ENCODE measurements at places on chromosomes 4 and X. TPM values are rescaled to one million over a fixed set of nuclear protein-coding genes. Genes with fewer than 3 reads are reported as not detected.

The GAGE12E gene
- not detected for total RNA-seq

The MAGEA12 gene
- not detected for total RNA-seq

The SYN1 gene
- total RNA-seq = 0.22 TPM

The ELOVL6 gene
- not detected for total RNA-seq

The F11 gene
- 0.22 TPM for total RNA-seq

The SHROOM3 gene
- 0.20 TPM for total RNA-seq

The ERCC6L gene
- not detected for total RNA-seq

DNA sequence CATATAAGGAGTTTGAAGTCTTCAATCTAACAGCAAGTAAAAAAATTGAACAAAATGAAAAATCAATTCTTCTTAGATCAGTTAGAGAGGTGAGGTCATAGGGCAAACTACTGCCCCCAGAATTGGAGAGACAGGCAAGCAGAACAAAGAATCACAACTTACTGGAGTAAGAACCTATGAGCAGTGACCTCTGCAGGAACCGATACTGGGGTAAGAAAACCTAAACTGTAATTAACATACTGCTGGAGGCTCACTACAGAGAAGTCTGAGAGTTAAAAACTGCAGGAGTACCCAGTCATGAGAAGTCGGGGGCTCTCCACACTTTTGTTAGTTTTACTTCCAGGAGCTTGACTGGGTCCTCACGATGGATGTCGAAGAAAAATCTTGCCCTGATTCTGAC, 16.0 kb downstream of the CLDN22 start:
- no peak overlapping the region for H3K4me3 ChIP-seq
- no peak overlapping the region for H3K27ac ChIP-seq
- no peaks in the 10 kb centered on the region for H3K27me3 ChIP-seq
- no peaks in the 10 kb centered on the region for H3K36me3 ChIP-seq
- DNase-seq = no peak

- no peaks in the 10 kb centered on the region for H3K36me3 ChIP-seq
- no peak overlapping the region for H3K4me3 ChIP-seq
- no peaks in the 10 kb centered on the region for H3K4me1 ChIP-seq
- DNase-seq = no peak
Measured at GRCh38 chr4:36348403-36348938, 67.1 kb downstream of the DTHD1 start.

DNA sequence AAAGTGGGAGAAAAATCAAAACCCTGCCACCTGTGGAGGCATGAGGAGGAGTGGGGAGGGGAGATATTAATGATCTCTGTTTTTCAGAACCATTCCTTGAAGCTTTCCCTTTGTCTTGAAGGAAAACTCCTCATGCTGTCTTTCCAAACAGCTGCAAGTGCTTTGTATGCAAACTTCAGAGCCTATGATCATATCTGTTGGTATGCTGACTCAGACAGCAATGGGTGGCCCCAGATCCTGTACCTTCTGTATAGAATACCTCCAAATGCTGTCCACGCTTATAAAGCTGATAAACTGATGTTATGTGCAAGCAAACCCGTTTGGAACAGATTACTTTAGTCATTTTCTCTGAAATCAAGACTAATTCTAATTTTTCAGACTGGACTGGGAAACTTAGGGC, 31.9 kb downstream of the BMP15 start:
- H3K36me3 ChIP-seq = no peaks in the 10 kb centered on the region
- no peaks in the 10 kb centered on the region for H3K4me1 ChIP-seq
- no peak overlapping the region for H3K4me3 ChIP-seq
- H3K27me3 ChIP-seq = no peaks in the 10 kb centered on the region

- no peaks in the 10 kb centered on the region for H3K27me3 ChIP-seq
- H3K4me1 ChIP-seq = no peaks in the 10 kb centered on the region
- no peak for DNase-seq
- H3K27ac ChIP-seq = no peak overlapping the region
- no peak overlapping the region for H3K4me3 ChIP-seq
Measured at GRCh38 chr4:17358241-17358640, 153.6 kb downstream of the QDPR start.

- peaks cover 29% of the 10 kb centered on the region for H3K4me1 ChIP-seq
- DNase-seq = no peak
- H3K4me3 ChIP-seq = no peak overlapping the region
Measured at GRCh38 chr4:159297091-159297490, 194.2 kb downstream of the RAPGEF2 start.

DNA sequence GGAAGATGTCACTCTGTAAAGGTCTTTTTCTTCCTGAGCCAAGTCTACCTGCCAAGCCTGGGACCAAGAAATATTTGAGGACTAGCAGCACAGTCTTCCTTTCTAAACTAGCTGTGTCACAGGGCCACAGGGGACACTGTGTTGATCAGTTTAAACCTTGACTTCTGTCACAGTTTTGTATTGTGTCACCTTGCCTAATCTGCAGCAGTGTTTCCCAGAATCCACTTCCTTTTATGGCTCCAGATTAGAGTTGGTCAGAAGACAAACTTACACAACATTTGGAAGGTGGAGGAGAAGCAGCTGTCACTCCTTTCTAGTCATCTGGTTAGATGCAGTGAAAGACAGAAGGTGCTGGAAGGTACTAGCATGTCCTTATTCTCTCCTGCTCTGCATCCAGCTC, 143.1 kb upstream of the BCOR start:
- no peak for DNase-seq
- no peaks in the 10 kb centered on the region for H3K27me3 ChIP-seq
- H3K27ac ChIP-seq = no peak overlapping the region
- H3K4me3 ChIP-seq = no peak overlapping the region
- no peaks in the 10 kb centered on the region for H3K36me3 ChIP-seq
- no peaks in the 10 kb centered on the region for H3K4me1 ChIP-seq

DNA sequence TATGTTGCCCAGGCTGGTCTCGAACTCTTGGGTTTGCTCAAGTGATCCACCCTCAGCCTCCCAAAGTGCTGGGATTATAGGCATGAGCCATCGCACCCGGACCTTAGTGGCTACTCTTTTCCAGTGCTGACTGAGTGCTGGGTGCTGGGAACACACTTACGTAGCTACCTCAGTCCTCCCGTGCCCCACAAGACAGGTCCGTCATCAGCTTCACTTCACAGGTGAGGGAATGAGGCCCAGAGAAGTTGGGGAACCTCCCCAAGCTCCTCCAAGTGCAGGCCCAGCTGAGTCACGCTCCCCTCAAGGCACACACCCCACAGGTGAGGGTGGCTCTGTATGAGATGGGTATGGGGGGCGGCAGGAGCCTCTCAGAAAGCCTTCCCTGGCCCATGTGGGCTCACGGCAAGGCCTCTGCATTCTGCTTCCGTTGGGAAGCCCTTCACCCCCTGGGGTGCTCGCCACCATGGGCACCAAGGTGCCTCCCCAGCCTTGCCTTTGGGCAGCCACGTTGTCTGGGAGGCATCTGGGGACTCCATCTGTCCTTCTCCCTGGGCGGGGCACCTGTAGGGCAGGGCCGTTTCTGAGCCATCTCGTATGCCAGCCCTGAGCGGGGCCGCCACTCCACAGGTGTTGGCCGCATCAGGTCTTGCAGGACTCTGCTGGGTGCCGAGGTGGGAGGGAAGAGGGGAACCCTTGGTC, 28.4 kb downstream of the NSG1 start:
- DNase-seq = no peak
- H3K4me3 ChIP-seq = no peak overlapping the region
- no peak overlapping the region for H3K27ac ChIP-seq
- H3K27me3 ChIP-seq = no peaks in the 10 kb centered on the region
- H3K36me3 ChIP-seq = peaks cover 27% of the 10 kb centered on the region

GRCh38 chrX:144681501-144681900, 565.8 kb upstream of the SPANXN1 start:
- no peaks in the 10 kb centered on the region for H3K36me3 ChIP-seq
- H3K27me3 ChIP-seq = no peaks in the 10 kb centered on the region
- H3K27ac ChIP-seq = no peak overlapping the region

DNA sequence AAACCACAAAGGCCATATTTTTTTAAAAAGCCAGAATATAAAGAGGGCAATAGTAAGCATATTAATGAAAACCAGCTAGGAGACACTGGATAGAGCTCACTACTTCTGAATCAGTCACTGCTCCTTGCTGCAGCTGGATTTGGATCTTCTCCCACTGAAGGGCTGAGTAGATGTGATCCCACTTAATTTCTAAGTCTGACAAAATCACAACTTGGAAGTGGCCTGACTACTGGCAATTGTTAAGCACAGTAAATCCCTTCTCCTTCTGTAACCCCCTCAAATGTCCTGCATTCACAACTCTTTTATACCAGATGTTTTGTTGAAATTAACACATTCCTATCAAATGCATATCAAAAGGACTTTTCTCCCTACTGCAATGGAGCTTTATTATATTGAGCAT, 72.9 kb downstream of the AMMECR1 start:
- H3K27ac ChIP-seq = no peak overlapping the region
- no peaks in the 10 kb centered on the region for H3K4me1 ChIP-seq
- H3K27me3 ChIP-seq = no peaks in the 10 kb centered on the region
- no peak for DNase-seq
- H3K4me3 ChIP-seq = no peak overlapping the region
- H3K36me3 ChIP-seq = no peaks in the 10 kb centered on the region

DNA sequence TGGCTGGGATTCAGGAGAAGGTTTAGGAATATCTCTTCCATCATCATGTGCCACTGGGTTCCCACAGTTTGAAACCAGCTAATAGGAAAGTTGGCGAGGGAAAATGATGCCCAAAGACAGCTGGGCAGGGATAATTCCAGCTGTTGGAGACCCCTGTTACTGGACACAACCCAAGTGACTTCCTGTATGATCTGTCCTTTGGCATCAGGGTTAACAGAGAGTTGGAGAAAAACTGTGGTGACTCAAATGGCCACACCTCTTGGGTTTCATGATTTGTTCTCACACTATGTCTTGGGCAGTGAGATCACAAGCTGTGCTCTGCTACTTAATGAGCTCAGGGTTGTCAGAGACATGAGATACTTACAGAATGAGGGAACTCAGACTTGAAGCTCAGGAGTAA, 3.8 kb downstream of the FGF16 start:
- no peaks in the 10 kb centered on the region for H3K36me3 ChIP-seq
- H3K4me1 ChIP-seq = no peaks in the 10 kb centered on the region
- no peak overlapping the region for H3K4me3 ChIP-seq
- DNase-seq = no peak
- H3K27me3 ChIP-seq = no peaks in the 10 kb centered on the region

DNA sequence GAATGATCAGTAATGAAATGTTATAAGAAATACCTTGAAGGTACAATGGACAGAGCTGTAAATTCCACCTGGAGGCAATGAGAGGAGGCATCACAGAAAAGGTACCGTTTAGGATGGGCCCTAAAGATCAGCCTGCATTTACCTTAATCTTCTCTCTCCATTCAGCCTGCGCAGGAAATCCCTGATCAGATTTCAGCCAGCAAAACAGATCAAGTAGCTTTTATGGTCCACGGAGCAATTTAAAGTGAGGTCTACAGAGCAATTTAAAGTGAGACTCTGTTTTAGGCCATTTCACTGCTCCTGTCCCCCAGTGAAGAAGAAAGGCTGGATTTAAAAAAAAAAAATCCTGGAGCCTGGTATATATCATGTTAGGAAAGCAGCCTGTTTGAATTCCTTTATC, 195.1 kb upstream of the VCX start:
- no peaks in the 10 kb centered on the region for H3K27me3 ChIP-seq
- H3K27ac ChIP-seq = no peak overlapping the region
- no peaks in the 10 kb centered on the region for H3K36me3 ChIP-seq
- H3K4me3 ChIP-seq = no peak overlapping the region

GRCh38 chr4:21139327-21139726, 439.1 kb downstream of the PACRGL start:
- H3K4me1 ChIP-seq = no peaks in the 10 kb centered on the region
- no peak overlapping the region for H3K27ac ChIP-seq
- no peaks in the 10 kb centered on the region for H3K36me3 ChIP-seq
- DNase-seq = no peak

DNA sequence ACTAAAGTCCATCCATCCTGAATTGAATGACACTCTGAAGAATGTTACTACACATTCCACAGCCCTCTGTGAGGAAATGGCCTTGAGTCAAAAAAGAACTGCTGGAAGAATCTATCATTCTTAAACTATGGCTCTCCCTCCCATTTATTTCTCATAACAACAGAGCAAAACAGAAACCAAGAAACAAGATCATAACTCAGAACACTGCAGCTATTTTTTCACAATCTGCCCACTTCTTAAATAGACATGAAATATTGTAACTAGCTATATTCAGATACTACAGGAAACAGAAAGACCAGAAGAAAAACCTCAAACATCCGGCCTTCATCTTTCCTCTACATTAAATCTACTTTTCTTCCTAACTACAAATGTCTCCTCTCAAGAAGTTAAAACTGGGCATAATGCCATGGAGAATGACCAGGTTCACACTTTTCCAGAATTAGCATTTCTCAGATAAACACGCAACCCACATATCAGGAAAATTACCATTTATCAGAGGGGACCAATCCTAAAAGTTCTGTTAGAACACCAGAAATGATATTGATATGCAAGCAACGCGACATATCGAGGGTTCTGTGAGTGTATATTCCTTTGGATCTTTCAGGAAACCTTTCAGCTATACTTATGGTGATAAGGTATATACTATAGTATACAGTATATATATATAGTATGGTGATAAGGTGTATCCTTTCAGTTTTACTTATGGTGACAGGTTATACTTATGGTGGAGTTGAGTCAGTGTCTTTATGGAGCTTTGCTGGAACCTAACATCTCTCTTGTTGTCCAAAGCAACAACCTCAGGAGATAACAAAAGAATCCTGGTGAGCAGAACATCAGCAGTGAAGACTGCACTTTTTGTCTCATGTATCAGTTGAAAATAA, 60.4 kb upstream of the IRF2 start:
- no peaks in the 10 kb centered on the region for H3K27me3 ChIP-seq
- no peak for DNase-seq
- H3K4me3 ChIP-seq = no peak overlapping the region
- H3K27ac ChIP-seq = peak overlapping the region; percentile 94
- no peaks in the 10 kb centered on the region for H3K4me1 ChIP-seq

DNA sequence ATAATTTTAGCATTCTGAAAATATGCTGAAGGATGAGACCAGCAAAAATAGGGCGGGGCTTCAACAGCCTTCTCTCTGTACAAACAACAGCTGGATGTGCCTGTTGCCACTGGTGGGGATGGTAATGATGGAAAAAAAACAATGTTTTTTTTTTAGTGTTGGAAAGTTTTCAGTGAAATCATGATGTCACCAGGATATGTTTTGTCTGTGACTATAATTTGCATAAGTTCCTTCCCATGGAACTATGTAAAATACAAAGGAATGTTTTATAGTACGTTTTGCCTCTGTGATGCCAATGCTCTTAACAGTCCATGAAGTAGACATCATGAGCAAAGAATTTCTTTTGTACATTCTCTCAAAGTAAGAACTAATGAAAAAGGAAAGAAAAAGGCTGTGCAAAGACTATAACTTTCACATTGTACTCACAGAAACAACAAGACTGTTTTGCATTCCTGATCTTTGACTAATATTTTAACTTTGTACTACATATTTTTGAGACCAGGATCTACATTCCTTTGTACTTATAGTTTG, 589.7 kb downstream of the SPRY1 start:
- H3K27me3 ChIP-seq = no peaks in the 10 kb centered on the region
- peak; percentile 64 for DNase-seq
- H3K4me1 ChIP-seq = peaks cover 17% of the 10 kb centered on the region
- no peak overlapping the region for H3K4me3 ChIP-seq
- H3K36me3 ChIP-seq = no peaks in the 10 kb centered on the region

Data from gastrocnemius medialis (tissue), 4 donors.